MG63 (cell line): ENCODE measurements at places on chromosomes 3 and 15. TPM values are rescaled to one million over a fixed set of nuclear protein-coding genes. Genes with fewer than 3 reads are reported as not detected.
A peak's percentile ranks its signal among the peaks of the same experiment; 100 is the strongest.

GRCh38 chr3:134008630-134009156 is 21.0 kb downstream of the SLCO2A1 start:
- peak; percentile 92 for DNase-seq

DNA sequence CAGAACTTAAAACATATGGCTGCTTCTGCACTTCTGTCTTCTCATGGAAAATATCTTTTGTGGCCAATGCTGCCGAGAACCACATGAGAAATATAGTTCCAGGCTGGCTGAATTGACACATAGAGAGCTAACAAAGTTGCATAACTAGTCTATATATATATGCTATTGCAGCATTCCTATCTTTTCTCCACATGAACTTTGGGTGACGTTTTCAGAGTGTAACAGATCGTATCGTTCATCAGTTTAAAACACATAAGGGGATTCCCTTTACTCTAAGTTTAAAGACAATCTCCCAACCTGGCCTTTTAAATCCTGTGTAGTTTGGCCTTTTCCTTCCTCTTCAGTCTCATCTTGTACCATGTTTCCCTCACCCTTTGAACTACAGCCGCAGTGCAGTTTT is 394.2 kb upstream of the CBLB start:
- DNase-seq, result no peak

DNA sequence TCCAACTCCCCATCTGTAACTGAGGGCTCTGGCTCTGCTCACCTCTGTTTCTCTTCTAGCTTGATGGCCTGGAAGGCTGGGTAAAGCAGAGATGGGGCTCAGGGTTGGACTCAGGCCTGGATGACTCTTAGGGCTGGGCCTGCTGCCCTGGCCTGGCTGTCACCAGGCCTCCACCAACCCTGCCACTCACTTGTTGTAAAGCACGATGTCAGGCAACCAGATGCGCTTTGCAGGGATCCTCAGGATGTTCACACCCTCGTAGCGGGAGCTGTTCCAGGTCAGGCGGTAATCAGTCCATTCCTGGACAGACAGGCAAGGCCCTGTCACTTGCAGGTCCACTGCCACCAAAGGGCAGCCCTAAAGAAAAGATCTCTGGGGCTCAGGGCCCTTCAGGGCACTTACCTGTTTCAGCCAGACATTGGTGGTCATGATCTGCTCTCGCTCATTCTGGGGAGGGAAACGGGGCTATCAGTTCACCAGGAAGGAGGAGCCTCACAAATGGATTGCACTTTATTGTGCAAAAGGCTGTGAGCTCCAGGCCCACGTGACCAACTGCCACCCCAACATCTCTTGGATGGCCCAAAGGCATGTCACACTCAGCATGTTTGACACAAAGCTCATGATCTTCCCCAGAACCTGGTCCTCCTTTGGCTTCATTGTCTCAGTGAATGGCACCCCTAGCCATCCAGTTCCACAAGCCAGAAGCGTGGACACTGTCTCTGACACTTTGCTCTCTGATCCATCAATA is 9.9 kb downstream of the CHRNB4 start:
- DNase-seq, result no peak

- DNase-seq, result no peak
These were observed 88.3 kb upstream of the PRR23C start for GRCh38 chr3:139132976-139133375.

GRCh38 chr3:134795746-134796280 is 753 bp downstream of the EPHB1 start:
- DNase-seq, result no peak

DNA sequence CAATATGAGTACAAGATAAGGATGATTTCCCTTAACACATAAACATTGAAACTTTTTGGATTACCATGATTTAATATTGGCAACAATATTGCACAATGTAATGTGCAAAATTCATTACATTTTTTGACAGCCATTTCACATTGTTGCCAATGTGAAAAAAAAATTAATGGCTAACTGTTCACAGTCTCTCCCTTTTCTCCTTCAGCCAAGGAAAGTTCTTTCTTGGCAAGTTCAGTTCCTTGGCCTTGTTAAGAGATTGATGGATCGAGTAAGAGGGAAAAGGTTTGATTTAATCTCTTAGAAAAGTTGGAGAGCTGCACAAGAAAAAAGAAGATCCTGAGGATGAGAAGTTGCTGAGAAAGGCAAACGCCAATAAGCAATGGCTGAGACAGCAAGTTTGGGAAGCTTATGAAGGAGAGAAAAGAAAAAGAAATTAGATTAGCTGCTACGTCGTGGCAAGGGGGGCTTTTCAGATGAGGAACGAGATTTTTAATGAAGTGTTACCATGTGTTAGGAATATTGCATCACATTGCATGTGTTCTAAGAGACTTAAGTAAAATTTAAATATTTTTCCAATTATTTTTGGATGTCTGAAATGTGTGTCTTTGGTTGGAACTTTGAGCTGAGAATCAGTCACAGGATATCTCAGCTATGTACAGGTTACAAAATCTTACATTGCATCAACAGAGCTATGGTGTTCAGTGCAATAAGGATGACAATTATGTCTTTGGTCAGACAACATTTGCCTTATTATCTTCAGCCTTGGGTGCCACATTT is 61.4 kb upstream of the ZNF280D start:
- no peak for DNase-seq

GRCh38 chr3:147418808-147419701 is 9.9 kb downstream of the ZIC1 start:
- peak; percentile 97 for DNase-seq

DNA sequence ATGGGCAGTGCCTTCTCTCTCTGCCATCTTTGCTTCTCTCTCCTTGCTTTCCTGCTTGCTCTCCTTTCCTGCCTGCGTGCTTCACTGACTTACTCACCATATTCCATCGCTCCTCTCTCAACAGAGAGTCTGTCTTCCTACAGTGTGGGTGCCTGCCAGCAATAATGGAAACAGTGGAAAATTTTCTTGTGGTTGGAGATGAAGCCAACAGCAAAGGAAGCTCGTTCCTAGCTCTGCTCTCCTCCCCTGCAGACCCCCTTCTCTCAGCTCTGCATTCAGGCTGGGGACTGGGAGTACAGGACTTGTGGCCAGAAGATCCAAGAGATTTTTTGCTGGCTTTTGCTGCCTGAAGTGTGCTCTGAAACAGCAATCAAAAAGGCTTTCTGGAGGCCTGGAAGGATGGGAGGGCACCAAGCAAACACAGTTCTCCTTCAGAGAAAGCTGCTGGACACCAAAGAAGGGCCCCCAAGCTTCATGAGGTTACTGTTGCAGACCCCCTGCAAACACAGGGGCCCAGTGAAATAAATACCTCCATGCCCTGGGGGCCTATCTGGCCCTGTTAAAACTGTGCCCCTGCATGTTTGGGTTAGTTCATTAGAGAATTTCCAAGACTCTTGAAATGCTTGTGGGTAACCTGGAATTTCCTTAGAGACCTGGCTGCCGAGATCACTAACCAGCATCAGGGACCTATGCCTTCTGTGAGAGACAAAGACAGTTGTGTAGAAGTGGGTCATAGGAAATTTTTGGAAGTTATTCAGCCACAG is 149.9 kb upstream of the RASGRP1 start:
- DNase-seq, result peak; percentile 70

DNA sequence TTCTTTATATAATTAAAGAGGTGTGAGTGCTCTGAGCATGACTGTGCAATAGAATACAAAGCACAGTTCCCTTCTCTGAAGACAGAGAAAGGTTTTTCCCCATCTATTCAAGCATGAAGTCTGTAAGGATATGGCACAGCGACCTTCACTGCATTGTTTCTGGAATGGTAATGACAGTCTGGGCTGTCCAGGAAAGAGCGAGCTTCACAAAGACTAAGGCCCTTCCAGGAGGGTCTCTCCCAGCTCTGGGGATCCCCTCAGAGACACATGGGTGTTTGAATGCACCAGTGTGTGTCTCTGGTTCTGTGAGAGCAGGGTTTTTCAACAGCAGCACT is 179.9 kb upstream of the NR2E3 start:
- no peak for DNase-seq

DNA sequence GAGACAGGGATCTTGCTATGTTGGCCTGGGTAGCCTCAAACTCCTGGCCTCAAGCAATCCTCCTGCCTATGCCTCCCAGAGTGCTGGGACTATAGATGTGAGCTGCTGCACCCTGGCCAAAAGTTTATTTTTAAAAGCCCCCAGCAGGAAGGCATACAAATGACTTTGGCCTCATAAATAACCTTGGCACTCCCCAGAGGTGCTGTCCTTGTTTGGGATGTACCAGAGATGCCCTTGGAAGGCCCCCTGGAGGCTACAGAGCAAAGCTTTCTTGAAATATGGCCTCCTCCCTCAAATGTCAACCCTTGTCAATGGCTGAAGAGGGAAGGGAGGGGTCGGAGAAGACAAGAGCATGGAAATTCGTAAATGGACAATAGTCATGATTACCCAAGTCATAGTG is 14.0 kb upstream of the RTP3 start:
- DNase-seq, result no peak

GRCh38 chr15:81511138-81511537 is 137.1 kb upstream of the TMC3 start:
- no peak for DNase-seq

DNA sequence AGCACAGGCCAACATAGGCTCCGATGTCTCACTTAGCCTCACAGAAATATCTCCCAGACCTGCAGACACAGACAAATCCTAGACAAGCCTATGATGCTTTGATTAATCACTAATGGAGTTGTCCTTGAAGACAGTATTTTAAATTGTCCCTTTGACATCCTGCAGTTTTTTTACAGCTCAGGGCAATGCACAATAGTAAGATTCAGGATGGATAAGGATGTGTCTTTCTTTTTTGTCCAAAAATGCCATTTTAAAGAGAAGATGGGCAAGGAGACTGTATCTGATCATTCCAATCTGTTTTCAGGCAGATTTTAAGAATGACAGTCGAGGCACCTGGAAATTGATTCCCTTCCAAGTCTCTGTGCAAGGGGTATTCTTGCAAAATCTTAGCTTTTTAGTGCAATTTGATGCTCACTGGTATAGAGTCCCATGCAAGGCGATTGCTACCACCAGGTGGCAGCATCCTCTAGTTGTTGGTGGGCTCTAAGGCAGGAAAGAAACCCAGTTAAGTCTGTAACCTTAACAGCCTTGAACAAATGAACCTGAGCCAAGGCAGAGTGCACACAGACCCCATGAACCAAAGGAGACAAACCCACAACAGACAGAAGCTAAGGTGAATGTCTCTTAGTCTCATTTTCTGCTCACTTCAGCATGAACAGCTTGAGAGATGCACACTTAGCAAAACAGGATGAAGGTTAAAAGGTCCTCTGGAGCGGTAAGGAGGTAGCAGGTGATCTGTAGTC is 51.2 kb upstream of the MINAR1 start:
- DNase-seq, result peak; percentile 53

- DNase-seq, result peak; percentile 96
These were observed 71.1 kb downstream of the CCNL1 start for GRCh38 chr3:157088601-157089454.

GRCh38 chr15:40354408-40355171 is 3.4 kb upstream of the DISP2 start:
- no peak for DNase-seq

- no peak for DNase-seq
These were observed 48.9 kb upstream of the CFAP161 start for GRCh38 chr15:81085213-81085612.

DNA sequence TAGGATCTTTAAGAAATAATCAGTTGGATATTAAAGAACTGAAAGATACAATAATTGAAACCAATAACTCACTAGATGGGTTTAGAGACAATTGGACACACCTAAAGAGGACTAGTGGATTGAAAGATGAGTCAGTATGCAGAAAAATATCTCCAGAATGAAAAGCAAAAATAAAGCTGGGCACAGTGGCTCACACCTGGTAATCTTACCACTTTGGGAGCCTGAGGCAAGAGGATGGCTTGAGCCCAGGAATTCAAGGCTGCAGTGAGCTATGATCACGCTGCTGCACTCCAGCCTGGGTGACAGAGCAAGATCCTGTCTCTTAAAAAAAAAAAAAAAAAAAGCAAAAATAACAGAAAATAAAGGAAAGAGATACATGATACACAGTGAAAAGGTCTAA is 37.4 kb upstream of the CCDC174 start:
- DNase-seq, result no peak

- DNase-seq, result no peak
These were observed 437 bp downstream of the CELSR3 start for GRCh38 chr3:48662145-48662752.

- DNase-seq, result peak; percentile 68
These were observed 28.1 kb downstream of the RPSA start for GRCh38 chr3:39434574-39434973.

DNA sequence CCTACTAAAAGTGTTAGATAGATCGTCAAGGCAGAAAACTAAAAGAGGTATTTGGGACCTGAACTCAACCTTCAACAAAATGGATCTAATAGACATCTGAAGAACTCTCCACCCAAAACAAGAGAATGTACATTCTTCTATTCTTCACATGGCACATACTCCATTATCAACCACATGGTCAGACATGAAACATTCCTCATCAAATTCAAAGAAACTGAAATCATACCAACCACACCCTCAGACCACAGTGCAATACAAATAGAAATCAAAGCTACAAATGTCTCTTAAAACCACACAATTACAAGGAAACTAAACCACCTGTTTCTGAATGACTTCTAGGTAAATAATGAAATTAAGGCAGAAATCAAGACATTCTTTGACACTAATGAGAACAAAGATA is 984.1 kb upstream of the GBE1 start:
- no peak for DNase-seq

DNA sequence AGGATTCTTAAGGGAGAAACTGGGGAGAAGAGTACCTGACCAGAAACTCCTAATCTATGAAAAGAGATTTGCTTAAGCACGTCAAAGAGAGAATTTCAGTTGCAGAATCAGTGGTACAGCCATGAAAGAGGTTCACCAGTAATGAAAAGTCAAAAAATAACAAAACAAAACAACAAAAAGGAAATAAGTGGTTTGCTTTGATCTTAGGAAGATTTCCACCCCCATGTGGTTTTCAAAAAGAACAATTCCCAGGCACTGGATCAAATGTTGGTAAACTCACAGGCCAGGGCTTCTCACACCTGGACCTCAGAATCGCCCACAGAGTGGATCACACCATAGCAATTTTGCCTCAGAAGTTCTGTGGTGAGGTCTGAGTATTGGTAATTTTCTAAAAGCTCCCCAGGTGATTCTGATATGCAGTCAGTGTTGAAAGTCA is 67.5 kb downstream of the TMEM39A start:
- DNase-seq, result no peak

GRCh38 chr3:195559723-195560409 is 16.7 kb upstream of the PPP1R2 start:
- no peak for DNase-seq

GRCh38 chr3:141336672-141337522 is 31.4 kb upstream of the ZBTB38 start:
- DNase-seq, result peak; percentile 78

Gene PRICKLE2
- 0.40 TPM in 1 of 2 replicates, not detected in the other for total RNA-seq

Gene ARHGAP11A
- total RNA-seq, result 18.0 and 27.8 TPM in 2 replicates

Gene FMN1
- 0.25 and 9.0 TPM in 2 replicates for total RNA-seq

Gene CKMT1A
- not detected in 2 replicates for total RNA-seq

Gene AP3B2
- total RNA-seq, result 0.03 TPM in 1 of 2 replicates, not detected in the other

Gene GPR27
- total RNA-seq, result 7.0 and 8.5 TPM in 2 replicates

Gene FANCI
- 34.4 and 52.5 TPM in 2 replicates for total RNA-seq

Gene MYLK
- 12.5 and 15.4 TPM in 2 replicates for total RNA-seq

Gene SLC22A14
- total RNA-seq, result 0.69 TPM in 1 of 2 replicates, not detected in the other
